ENCODE measurements at places on chromosomes 12 and 14.

DNA sequence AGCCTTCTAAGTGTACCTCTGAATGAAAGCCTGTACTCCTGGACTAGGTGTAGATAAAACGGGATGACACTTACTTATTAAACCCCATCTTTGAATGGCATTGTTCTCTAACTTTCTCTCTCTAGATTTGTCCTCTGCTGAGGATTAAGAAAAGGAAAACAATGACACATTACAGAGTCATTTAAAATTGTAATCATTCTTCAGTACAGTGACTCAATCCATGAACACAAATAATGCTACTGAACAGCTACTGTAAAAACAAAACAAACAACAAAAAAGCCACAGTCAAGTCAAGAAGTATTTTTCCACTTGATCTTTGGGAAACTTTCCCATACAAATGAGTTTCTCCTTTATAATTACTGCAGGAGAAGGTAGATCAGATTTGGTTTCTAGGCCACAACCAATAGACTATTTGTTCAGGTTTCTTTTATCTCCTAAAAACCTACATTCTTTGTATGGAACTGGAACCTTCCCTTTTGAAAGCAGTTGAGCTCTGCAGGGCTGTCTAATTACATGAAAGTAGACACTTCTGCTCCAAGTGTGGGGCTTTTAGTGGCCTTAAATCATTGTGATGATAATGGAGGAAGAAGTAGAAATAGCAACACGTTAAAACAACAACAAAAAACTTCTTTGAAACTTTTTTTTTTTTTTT, 219.1 kb downstream of the ESR2 start:
- no peak for DNase-seq

DNA sequence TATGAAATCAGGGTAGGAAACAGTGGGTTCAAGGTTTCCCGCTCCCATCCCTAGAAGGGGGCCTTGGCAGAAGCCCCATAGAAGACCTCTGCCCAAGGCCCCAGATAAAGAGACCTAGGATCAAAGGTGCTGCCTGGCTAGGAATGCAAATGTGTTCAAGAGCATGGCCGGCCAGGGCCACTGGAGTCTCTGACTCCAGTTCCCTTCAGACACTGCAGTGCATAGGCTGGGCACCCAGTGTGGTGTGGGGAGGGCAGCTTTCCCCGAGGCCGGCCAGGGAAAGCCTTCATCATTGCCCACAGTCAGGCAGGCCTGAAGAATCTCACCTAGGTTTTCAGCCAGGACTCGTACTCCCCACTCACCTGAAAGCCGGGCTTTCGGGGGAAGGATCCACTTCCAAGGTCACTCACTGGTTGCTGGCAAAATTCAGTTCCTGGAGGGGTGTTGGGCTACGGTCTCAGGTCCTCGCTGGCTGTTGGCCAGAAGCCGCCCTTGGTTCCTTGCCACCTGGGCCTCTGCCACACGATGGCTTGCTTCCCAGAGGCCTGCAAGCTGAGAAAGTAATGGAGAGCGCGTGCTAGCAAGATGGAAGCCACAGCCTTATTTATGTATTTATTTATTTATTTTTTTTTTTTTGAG, 9.7 kb upstream of the PEBP1 start:
- no peak for DNase-seq

GRCh38 chr12:52083638-52083996, 4.1 kb downstream of the SMIM41 start:
- no peak for DNase-seq

DNA sequence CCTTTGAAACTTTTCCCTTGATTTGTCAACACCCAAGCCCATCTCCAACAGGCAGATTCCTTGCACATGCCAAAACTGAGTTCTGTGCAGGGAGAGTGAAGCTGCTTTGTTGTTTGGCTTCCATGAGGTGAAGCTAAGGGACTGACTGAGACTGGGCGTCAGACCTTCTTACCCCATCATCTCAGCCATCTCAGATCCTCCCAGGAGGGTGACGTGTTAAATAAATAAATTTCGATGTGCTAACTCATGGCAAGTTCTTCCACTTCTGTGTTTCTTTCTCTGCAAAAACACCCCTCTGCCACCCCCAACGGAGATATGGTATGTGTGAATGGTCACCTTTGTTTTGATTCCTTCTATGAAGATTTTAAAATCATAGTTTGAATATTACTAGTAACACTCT, 17.8 kb downstream of the UTP20 start:
- no peak for DNase-seq

GRCh38 chr12:3629057-3629830, 123.7 kb downstream of the CRACR2A start:
- DNase-seq: no peak

DNA sequence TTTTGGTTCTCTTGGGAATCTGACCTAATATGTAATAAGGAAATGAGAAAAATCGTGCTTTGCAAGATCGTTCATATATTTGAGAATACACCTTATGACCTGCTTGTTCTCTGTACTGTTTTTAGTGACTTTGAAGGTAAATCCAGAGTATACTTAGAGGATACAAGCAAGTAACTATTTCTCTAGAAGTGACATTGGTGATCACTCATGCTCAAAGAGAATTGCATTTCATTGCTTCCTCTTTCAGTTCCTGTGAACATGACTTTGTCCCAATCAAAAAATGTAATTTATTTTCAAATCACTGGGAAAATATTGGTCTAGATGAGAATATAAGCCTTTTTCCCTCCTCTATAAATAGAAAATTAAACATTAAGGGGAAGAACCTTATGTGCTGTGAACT, 2.7 kb downstream of the KTN1 start:
- DNase-seq: no peak

- DNase-seq: no peak
Observed at GRCh38 chr14:42322531-42323284, 716.0 kb downstream of the LRFN5 start.

DNA sequence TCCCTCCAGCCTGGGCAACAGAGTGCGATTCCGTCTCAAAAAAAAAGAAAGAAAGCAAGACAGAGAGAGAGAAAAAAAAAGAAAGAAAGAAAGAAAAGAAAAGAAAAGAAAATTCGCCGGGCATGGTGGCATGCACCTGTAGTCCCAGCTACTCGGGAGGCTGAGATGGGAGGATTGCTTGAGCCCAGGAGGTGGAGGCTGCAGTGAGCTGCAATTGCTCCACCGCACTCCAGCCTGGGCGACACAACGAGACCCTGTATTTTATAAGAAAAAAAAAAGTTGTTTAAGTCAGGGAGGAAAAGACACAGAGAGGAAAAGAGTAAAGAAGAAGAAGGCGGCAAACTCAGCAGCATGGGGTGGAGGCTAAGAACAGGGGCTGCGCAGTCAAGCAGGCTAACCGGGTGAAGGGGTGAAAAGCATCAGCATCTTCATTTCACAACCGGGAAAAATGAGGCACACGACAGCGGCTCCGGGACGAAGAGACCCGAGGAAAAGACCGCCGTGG, 557 bp upstream of the FICD start:
- no peak for DNase-seq

DNA sequence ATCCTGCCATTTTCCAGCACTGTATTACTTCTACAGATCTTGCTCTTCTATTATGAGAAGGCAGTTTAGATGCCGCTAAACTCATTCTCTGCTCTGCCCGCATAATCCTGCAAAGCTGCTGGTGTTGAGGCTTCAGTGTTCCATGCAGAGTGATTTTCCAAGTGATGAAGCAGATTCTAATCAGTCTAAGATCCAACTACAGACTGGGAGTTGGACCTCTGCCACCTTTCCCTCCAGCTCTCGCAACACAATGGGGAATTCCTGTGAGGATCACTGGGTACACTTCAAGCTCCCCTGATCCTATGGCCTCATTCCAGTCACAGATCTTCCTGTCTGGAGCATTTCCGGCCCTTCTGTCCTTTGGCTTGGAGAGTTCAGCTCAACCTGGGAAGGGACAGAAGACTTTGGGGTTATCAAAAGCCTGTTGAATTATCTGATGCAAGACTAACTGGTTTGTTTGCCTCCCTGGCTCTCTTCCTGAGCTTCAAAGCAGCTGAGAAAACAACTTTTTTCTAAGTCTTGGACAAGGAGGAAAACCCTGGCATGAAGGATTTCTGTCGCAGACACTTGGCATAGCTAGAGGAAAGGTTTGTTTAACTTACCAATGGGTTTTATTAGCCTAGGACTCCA, 333.9 kb downstream of the ZFP36L1 start:
- no peak for DNase-seq

- DNase-seq: no peak
Observed at GRCh38 chr14:49526101-49526500, 60.1 kb downstream of the RPS29 start.

- DNase-seq: no peak
Observed at GRCh38 chr12:87679251-87679650, 349.9 kb downstream of the C12orf50 start.

- DNase-seq: no peak
Observed at GRCh38 chr14:45185100-45185814, 49.5 kb downstream of the FANCM start.

GRCh38 chr12:67449591-67450052, 180.5 kb downstream of the CAND1 start:
- DNase-seq: peak; percentile 29

DNA sequence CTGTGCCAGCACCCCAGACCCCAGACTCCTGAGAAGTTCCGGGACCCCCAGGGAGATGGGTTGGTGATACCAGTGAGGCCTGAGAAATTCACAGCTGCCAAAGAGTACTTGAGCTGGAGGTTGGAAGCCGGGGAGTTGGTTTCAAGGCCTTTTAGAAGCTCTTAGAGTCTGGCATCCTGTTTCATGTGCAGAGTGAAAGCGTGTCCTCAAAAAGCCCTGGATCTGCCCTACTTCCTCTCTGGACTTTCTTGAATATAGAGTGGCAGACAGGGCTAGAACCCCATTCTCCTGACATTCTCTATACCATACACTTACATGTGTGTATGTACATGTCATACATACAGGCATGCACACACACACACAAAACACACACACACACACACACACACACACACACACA, 31.3 kb upstream of the PPM1A start:
- DNase-seq: no peak

GRCh38 chr14:89284333-89285058, 132.5 kb downstream of the FOXN3 start:
- DNase-seq: no peak

GRCh38 chr12:58914457-58914856, 5.8 kb downstream of the LRIG3 start:
- DNase-seq: no peak

GRCh38 chr14:61388173-61388975, 67.0 kb downstream of the PRKCH start:
- DNase-seq: peak; percentile 53

Measured in activated naive CD8-positive, alpha-beta T cell treated with anti-CD3 and anti-CD28 coated beads, Interleukin-2, amount 10 ng/mL, durations not matched to agents 7 days and 5 days (primary cell).